ENCODE measurements at places on chromosomes 16 and 17.

DNA sequence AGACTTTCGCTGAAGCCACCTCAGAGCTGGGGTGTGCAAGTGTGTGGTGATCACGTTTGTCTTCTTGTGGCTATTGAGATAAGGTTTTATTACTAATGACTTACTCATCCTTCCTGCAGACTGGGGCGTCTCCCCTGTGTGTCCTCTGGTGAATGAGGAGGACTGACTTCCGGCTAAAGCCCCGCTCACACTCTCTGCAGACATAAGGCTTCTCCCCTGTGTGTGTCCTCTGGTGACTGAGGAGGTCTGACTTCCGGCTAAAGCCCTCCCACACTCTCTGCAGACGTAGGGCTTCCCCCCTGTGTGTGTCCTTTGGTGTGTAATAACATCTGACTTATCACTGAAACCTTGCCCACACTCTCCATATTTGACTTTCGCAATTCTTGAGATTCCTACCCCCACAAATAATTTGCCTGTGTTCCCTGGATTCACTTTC lies 19.4 kb downstream of the PRDM7 start:
- no peak for DNase-seq

DNA sequence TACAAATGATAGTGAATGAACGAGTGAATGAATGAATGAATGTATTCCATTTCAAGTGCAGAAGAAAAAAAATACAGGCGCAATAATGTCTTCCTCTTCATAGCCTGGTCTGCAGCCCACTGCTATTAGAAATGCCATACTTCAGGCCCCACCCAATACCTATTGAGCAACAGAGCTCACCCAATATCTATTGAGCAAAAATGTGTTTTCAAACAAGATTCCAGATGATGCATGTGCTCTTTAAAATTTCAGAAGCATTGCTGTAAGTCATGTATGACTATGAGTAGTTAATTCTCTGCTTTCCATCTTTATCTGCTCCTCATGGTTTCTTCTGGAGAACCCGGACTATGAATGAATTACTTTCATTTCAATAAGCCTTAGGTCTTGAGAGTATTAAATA lies 308.2 kb downstream of the XYLT1 start:
- no peak for DNase-seq

GRCh38 chr16:48862087-48862532 lies 252.1 kb upstream of the N4BP1 start:
- DNase-seq: no peak

DNA sequence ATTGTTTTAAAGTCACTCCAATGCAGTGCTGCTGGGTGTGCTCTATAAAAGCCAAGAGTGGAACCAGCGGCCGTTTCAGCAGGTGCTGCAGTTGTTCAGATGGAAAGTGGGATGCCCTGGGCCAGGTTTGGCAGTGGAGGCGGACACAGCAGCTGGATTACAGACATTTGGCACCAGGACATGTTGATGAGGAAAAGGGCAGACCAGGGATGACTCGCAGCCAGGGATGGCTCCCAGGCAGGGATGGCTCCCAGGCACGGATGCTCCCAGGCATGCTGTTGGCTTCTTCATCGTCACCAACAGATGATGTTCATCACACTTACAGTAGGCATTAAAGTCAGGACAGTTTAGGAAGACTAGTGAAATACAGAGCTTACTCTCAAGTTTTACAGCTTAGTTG lies 10.0 kb downstream of the GAN start:
- DNase-seq: no peak

- no peak for DNase-seq
Observed at GRCh38 chr17:51888816-51889215, 269.7 kb downstream of the CA10 start.

DNA sequence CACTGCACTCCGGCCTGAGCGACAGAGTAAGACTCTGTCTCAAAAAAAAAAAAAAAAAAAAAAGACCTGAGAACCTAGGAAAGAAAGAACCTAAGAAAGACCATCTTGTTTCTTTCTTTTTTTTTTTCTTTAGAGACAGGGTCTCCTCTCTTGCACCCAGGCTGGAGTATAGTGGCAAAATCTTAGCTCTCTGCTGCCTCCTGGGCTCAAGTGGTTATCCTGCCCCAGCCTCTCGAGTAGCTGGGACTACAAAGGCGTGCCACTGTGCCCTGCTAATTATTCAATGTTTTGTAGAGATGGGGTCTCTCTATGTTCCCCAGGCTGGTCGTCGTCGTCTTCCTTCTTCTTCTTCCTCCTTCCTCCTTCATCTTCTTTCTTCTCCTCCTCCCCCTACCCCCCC lies 7.8 kb upstream of the BIRC5 start:
- no peak for DNase-seq

DNA sequence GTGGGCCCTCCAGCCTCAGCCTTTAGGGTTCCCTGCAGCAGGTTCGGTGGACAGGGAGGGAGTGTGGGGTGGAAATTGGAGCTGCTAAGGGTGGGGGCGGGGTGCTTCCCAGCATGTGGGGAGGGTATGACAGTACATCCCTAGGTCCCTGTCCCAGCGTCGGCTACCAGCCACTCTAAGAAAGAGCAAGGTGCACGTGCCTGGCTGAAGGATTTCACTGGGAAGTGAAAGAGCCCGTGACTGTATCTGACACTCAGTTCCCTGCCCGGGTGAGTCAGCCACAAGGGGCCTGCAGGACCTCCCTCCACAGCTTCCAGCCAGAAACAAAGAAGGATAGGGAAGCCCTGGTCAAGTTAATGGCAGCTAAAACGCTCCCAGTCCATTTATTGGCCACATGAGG lies 4.1 kb downstream of the SNRNP25 start:
- no peak for DNase-seq

DNA sequence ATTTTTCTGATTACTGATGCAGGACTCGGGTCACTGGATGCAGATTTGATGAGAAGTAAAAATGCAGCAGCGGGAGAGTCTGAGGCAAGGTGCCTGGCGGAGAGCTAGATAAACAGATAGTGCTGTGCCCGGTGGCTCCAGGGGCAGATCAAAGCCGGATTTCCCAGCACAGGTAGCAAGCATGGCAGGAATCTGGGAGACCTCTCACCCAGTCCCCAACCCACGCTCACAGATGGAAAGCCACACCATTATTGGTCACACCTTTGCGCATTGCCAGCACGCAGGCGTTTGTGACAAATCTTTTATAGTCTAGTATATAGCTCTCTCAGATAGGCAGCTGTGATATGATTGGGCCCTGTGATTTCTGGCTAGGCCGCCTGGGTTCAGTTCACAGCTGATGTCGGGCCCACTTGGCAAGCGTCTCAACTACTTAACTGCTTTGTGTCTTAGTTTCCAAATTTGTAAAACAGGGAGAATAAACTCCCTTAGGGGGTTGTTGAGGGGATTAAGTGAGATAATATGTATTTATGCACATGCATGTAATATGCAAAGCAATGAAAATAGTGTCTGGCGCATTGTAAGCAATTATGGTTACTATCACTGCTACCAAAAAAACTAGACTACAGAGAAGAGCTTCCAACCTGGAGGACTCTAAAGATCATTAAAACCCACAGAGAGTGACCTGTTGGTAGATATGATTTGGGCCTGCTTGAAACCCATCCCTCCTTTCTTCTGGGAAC lies 42.0 kb upstream of the NFAT5 start:
- DNase-seq: no peak

GRCh38 chr17:81383504-81384421 lies 11.5 kb upstream of the BAHCC1 start:
- DNase-seq: no peak

DNA sequence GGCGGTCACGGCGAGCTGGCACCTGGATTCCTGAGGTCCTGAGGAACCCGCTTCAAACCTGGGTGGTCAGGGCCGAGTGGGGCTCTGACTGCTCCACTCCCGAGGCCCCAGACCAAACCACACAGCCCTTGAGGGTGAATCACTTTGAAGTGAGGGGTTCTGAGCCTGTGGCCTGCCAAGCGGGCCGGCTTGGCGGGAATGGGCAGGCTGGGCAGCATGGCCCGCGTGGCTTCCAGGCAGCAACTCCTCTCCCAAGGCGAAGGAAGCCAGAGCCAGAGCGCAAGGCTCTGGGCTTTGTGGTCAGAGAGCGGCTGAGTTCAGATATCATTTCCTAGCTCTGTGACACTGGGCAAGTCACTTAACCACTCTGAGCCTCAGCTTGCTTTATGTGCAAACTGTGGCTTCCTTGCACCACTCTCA lies 42.7 kb downstream of the CMIP start:
- DNase-seq: no peak

DNA sequence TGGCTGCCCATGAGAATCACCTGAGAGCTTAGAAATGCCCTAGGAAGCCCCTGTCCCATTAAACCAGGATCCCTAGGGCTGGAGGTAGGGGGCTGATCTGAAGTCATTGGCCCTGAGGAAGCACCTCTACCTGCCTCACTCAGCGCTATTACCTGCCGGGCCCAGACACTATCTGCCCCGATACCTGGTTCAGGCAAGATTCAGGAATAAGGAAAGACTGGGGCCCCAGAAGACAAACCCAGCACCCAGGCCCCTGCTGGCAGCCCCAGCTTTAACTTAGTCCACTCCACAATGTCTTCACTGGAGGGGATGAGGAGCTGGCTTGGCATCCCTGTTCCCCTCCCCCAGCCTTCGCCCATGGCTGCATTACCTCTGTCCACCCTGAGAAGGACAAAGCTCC lies 126.3 kb downstream of the GAS7 start:
- no peak for DNase-seq

DNA sequence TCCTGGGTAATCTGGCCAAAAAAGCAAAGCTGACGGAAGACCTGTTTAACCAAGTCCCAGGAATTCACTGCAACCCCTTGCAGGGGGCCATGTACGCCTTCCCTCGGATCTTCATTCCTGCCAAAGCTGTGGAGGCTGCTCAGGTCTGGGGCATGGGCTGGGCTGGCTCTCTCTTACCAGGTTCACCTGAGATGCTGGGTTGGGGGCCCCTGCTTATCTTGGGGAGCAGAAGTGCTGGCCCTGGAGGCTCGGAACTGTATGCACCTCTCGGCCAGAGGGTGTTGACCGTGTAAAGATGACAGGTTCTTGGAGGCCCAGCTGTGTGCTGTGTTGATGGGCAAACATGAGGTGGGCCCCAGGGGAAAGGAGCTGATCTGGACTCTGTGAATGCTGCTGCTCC lies 40.2 kb downstream of the GPT2 start:
- no peak for DNase-seq

DNA sequence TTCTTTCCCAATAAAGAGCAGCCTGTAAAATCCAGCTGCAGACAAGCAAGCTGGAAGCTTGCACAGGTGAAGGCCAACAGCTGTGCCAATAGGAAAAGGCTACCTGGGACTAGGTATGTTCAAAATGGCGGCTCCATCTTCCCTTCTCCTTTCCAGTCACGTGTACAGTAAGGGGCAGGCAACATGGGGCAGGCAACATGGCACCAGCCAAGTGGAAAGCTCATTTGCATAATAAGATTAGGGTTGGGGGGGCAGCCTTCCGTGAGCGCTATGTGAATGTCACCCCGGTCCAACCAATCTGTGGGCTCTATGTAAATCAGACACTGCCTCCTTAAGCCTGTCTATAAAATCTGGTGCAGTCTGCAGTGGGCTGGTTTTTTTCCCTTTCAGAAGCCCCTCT lies 31.3 kb downstream of the TVP23A start:
- DNase-seq: no peak

DNA sequence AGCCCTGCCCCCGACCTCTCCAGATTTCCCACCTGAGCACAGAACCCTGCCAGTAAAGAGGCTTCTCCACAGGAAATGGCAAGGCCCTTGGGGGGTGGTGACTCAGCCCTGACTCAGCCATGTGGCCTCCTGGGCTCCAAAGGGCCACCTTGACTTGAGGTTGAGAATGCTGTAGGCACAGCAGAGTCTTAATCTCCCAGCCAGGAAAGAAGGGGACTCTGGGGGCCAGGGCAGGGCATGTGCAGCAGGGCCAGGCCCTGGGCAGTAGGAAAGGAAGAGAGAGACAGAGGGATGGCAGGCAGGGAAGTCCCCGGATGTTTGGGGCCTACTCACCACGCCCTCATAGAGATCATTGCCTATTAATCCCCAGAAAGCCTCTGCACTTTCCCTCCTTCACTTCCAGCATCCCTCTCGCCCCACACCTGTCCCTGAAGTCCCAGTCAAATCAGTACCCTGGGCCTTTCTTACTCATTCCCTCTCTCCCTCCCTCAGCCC lies 4.8 kb upstream of the ITGA3 start:
- DNase-seq: peak; percentile 47

- DNase-seq: no peak
Observed at GRCh38 chr16:49739381-49739780, 116.5 kb downstream of the ZNF423 start.

GRCh38 chr16:85312174-85312573 lies 199.9 kb upstream of the CIBAR2 start:
- DNase-seq: no peak

DNA sequence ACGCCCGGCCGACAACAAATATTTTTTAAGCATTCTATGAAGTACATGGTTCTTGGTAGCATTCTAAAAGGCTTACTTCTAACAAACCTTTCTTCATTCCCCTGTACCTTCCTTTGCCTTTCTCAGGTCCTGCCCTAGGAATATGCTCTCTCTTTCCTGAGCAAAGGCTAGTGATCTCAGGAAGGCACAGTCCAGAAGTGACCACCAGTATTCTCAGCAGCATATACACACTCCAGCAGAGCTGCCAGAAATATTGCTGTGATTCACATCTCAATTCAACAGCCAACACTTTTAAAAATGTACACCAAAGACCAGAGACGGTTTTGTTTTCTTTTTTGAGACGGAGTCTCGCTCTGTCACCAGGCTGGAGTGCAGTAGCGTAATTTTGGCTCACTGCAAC lies 41.4 kb upstream of the ANKFY1 start:
- DNase-seq: no peak

- no peak for DNase-seq
Observed at GRCh38 chr17:67435122-67435521, 58.0 kb downstream of the PITPNC1 start.

GRCh38 chr17:17297217-17297616 lies 6.0 kb upstream of the NT5M start:
- no peak for DNase-seq

DNA sequence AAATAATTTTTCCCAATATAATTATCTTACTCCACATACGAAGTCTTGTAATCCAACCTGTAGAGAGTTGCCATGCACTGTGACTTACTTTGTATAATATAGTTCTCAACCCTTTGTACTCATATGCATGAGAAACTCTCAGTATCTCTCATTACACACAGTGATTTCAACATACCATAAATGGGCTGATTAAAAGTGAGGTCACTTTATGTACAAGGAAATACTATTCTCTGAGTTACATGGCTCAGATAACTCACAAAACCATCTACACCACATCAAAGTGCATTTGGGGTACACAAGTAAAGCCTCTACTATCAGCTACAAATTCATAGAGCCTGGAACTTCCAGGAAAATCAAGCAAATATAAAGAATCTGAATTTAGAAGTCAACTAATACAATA lies 27.9 kb downstream of the SLFN12 start:
- DNase-seq: no peak

GRCh38 chr16:2866431-2866830 lies 8.5 kb upstream of the PRSS22 start:
- DNase-seq: no peak

All from stimulated activated CD4-positive, alpha-beta T cell treated with anti-CD3 and anti-CD28 coated beads, TNF-alpha, amount 100 ng/mL, for 24 hours (primary cell).